ENCODE measurements at places on chromosomes 3 and 15.

DNA sequence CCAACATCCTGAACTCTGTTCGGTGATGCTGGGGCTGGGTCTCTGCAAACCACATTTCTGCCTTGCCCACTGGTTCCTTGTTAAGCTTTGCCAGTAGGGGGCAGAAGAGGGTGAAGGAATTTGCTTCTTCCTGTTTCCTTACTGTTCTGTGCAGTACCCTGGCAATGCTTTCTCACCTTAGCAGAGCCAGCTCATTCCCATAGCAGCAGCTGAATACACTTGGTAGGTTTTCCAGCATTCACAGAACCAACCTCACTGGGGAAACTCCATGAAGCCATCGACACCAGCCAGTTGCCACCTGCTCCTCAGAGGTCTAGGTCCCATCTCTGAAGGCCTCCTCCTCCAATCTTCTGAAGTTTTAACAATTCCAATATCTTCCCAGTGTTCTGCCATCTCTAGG lies 308.4 kb downstream of the PDCD6IP start:
- DNase-seq: peak; percentile 61

GRCh38 chr3:141311170-141311495 lies 57.2 kb upstream of the ZBTB38 start:
- DNase-seq: no peak

- DNase-seq: no peak
These were observed at the start of gene CCDC80 for GRCh38 chr3:112640930-112641801. Gene CCDC80, minus strand, starts transcription at chr3:112641143. Its CDS starts 1,238 bp downstream, at chr3:112639905.

GRCh38 chr3:52028572-52028971 lies 27.8 kb downstream of the DUSP7 start:
- DNase-seq: no peak

DNA sequence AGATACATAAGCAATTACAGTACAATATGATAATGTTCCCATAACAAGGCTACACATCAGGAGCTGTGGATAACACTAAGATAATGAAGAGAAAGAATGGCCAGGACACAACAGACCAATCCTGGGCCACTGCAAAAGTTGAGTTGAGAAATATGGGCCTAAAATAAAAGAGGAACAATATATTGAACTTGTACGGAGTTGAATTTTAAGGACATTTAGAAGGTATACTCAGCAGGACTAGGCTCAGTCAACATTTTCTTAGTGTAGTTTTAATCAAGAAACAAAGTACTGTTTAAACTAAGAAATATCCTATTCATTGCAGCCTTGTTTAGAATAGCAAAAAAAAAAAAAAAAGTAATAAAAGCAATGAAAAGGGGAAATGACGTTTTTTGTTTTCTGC lies 24.3 kb downstream of the HERC1 start:
- DNase-seq: no peak

- DNase-seq: no peak
These were observed 275.9 kb upstream of the NR2F2 start for GRCh38 chr15:96054621-96055020.

DNA sequence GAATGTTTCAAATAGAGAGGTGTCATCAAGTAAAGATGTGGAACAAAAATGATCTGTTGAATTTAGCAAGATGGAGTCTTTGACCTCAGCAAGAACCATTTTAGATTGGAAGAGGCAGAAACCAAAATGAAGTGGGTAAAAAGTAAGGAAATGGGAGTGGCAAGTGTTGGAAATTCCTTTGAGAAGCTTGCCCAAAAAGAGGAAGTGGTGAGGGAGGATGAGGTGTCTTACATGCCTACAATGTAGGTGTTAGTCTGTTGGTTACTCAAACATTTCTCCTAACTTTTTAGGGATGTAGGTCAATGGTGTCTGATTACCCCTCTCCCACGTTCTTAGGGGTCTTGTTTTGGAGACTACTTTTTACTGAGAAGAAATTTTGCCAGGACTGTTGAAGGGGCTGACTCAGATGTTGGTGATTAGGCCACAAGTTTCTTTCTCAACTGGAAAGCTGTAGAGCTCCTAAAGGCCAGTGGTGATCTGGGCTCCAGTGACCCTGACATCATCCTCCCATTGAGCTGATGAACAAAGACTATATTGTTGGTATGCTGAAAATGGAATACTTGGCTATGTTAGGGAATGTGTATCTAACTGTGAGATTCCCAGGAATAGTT lies 5.1 kb downstream of the PPP2R3A start:
- DNase-seq: no peak

DNA sequence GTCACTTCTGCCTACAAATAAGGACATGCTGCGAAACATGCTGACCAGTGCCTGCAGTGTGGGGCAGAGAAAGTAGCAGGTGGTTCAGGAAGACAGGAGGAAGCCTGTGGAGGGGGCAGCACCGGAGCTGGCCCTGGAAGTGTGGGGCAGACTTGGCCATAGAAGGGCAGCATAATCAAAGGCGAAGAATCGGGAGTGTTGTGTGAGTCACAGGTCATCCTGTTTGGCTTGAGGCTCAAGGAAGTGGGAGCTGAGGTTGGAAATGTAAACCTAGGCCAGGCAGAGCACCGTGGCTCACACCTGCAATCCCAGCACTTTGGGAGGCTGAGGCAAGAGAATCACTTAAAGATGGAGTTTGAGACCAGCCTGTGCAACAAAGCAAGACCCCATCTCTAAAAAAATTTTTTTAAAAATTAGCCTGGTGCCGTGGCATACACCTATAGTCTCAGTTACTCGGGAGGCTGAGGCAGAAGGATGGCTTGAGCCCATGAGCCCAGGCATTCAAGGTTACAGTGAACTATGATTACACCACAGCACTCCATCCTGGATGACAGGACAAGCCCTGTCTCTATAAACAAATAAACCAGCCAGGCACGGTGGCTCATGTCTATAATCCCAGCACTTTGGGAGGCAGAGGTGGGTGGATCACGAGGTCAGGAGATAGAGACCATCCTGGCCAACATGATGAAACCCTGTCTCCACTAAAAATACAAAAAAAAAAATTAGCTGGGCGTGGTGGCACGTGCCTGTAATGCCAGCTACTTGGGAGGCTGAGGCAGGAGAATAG lies 54.0 kb downstream of the FAM43A start:
- DNase-seq: no peak

DNA sequence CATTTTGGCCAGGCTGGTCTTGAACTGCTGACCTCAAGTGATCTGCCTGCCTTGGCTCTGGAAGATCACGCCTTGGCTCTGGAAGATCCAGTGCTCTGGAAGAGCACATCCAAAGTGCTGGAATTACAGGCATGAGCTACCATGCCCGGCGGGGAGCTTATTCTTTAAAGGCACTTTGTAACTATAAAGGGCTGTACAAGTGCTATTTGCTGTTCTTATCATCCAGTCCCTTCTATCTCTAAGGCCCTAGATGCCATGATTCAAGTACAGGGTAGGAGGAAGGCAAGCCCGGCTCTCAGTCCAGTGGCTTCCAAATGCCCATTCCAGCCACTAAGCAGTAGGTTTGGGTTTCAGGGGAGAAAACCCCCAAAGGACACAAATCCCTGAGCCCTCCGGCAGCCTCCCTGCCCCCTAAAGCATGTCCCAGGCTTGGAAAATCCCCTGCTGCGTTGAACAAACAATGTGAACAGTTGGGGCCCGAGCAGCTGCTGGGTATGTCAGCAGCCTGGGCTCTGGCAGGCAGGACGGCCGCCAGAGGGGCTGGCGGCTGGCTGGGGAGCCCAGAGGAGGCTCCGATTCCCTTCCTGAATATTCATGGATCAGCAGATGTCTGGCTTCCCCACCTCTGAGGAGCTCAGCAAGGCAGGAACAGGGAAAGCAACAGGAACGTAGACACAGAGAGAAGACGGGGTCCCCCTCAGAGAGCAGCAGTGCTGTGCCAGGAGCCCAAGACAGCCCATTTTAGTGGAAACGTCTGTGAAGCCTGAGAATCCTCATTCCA lies 7.7 kb downstream of the IGDCC4 start:
- DNase-seq: peak; percentile 89

- no peak for DNase-seq
These were observed 109.7 kb downstream of the UBE2E2 start for GRCh38 chr3:23312866-23313265.

DNA sequence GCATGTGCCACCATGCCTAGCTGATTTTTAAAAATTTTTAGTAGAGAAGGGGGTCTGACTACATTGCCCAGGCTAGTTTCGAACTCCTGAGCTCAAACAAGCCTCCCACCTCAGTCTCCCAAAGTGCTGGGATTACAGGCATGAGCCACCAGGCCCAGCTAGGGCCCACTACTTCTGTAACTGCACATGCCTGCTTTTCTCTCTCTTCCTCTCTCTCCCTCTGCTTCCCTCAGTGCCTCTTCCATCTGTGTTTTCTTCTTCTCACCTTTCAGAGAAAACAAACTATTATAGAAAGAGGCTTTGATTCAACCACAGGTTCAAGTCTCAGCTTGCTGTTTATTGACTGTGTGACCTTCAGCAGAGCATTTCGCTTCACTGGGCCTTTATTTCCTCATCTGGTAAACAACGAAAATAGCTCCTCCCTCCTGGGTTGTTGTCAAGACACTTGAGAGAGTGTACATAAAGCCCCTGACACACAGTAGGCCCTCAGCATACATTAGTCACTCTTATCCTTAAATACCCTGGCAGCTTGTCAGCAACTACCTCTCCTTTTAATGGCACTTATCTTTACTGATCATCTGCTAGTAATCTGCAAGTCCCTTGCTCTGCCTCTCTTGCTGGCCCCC lies 10.2 kb downstream of the TADA3 start:
- DNase-seq: no peak

DNA sequence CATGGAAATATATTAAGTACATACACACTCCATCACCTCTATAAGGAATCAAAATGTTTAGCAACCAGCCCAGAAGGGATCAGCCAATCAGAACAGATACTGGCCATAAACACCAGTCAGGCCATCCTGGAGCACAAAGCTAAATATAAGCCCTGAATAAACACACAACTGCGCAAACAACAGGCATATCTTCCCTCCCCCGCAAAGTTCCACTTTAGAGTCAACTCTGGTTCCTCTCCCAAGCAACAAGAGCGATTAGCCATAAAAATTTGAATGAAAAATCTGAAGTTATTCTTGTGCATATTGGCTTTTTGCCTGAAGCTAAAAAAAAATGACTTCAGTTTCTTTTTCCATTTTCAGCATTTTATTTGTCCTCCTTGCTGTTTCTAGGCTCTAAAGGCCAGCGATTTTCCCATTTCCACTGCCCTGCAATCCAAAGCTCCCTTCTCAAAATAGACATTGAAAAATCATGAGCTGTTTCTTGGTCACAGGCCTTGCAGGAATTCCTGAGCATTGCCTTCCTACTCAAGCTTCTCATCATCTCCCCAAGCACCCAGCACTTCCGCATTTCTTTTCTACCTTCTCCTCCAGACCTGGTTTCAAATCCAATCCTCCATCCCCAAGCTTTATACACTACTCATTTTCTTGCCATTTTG lies 247.9 kb downstream of the ZMAT3 start:
- no peak for DNase-seq

GRCh38 chr15:25883463-25884259 lies 20.5 kb upstream of the ATP10A start:
- DNase-seq: no peak

- DNase-seq: no peak
These were observed 59.4 kb upstream of the IMPG2 start for GRCh38 chr3:101379658-101380376.

GRCh38 chr3:66270288-66270687 lies 49.5 kb downstream of the SLC25A26 start:
- DNase-seq: no peak

DNA sequence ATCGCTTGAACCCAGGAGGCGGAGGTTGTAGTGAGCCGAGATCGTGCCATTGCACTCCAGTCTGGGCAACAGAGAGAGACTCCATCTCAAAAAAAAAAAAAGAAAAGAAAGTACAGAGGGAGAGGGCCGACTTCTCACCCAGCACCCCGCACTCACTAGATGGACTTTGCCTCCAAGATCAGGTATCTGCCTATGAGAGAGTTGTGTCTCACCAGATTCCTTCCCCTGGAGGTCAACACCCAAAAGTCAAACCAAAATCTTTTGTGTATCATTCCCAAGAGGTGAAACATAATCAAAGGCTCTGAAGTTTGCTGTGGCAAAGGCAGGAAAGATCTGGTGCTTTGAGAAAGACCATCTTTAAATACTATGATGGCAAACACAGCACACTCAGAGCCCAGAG lies 51.2 kb downstream of the HMCES start:
- DNase-seq: no peak

DNA sequence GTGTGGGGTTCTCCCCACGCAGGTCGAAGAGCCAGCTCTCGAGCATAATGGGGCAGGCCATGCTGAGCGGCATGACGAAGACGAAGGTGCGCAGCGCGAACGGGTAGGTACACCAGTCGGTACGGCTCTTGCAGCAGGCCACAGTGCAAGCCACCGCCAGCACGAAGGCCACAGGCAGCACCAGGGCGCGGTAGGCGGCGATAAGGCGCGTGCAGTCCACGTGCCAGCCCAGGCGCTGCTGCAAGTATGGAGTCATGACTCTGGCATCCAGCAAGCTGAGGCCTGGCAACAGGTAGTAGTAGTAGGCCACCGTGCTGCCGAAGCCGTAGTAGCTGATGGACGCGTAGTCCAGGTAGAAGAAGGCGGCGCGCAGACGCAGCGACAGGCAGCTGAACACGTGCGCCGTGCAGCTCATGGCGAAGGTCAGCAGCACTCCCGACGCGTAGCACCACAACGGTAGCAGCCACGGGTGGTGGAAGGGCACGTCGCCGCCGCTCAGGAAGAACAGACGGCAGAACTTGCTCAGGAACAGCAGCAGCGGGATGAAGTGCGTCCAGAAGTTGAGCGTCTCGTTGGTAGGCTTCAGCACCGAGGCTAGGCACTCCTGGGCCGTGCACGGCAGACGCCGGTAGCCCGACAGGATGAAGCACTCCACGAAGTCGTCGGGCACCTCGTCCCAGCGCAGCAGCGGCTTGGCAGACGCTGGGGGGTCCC lies 797 bp downstream of the PAQR9 start:
- DNase-seq: peak; percentile 45

GRCh38 chr3:40452562-40452875 lies 4.6 kb upstream of the RPL14 start:
- no peak for DNase-seq

DNA sequence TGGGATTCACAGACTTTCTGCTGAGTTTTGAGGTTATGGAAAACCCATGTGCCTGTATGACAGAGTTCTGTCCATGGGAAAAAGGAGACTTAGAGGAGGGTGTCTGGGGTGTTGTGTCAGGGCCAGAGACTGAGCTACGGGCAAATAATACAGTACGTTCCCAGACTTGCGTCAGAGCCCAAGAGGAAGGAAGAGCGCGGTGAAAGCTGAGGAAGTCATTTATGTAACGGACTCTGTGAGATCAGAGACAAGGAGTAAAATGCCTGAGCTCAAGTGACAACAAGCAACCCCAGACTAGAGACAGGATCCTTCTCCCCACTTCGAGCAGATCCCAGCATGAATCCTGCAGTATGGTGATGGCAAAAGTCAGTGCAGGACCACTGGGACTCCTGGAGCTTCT lies 368.6 kb upstream of the MCTP2 start:
- DNase-seq: no peak

GRCh38 chr3:5227812-5228211 lies 40.3 kb downstream of the EDEM1 start:
- DNase-seq: no peak

- DNase-seq: no peak
These were observed 2.5 kb downstream of the FEM1B start for GRCh38 chr15:68279779-68280753.

GRCh38 chr3:72144773-72145505 lies 360.0 kb upstream of the PROK2 start:
- no peak for DNase-seq
